ENCODE measurements at places on chromosomes 2 and 18.

DNA sequence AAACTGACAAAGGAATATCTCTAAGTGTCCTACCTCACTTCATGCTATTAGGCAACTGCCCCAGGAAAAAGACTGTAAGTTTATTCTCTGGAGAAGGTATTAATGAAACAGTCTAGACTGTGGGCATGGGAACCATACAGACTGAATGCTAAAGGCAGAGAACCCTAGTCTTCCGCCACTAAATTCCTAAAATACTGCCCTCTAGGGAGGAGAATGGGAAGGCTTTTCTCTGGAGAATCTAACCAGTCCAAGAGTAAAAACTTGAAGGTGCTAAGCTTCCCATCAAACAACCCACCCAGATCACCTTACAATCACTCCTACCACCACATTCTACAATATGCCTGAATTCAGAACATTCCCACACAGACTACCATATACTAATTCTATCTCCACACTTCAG, 3.4 kb downstream of the SRBD1 start:
- DNase-seq: no peak

DNA sequence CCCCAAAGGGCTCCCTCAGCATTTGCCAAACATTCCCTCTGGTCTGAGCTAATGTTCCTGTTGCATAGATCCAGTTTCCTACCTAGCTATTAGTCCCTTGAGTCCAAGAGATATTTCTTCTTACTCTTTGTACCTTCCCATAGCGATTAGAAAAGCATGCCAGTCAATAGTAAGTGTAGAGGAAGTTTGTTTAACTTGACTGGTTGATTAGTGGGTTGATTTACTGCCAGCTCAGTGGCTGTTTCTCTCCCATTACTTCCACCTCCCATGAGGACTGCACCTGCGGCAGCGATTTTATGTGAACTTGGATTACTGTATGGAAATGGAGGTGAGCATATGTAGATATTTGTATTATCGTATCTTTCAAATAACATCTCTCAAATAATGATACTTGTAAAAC, 1748.4 kb upstream of the CELF4 start:
- DNase-seq: no peak

GRCh38 chr2:121875585-121876185, 120.2 kb downstream of the TSN start:
- no peak for DNase-seq

DNA sequence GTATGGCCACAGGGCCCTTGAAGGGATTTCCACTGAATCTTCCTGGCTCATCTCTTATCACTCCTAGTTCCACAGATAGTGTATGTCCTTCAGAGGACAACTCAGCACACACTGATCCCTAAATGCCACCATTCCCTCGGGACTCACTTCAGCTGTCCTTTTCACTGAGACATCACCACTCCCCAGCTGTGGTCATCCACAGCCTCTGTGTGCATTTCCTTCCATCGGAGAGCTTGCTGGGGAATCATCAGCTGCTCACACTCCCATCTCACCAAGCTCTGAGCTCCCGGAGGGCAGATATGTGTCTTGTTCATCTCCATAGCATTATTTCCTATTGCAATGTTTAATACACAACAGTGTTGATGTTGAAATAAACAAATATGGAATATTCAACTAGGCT, 759.5 kb downstream of the RNF144A start:
- no peak for DNase-seq

DNA sequence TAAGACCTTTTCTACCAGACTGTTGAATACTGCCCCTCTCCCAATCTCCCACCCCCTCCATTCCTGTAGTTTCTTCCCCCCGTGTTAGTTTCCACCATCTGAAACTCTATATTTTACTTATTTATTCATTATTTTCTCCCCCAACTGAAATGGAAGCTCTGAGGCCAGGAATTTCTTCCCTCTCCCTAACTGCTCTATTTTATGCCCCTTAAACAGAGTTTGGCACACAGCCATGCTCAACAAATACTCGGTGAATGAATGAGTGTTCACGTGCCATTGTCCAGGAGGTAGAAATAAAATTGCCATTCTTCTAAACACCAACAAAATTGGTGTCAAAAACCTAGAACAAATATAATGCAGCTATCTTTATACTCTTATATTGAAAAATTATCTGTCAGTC, 5.6 kb downstream of the ITGB1BP1 start:
- DNase-seq: no peak

GRCh38 chr2:68412127-68412819, 47.2 kb downstream of the PLEK start:
- no peak for DNase-seq

DNA sequence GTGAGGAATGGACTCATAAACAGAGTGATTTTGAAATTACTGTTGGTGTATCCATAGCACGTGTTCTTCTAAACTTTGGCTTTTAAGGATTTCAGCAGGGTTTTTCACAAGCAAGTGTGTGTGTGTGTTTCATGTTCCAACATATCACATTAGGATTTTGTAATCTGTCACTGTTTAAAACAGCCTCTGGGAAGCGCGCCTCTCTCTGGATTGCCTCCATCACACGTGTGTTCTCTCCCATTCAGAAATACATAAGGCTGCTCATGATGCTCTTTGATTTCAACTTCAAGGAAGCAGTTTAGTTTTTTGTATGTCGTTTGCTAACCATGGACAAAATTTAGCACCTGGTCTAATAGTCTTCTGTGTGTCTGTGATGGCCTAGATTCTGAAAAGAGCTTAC, 370.4 kb downstream of the MTX2 start:
- no peak for DNase-seq

DNA sequence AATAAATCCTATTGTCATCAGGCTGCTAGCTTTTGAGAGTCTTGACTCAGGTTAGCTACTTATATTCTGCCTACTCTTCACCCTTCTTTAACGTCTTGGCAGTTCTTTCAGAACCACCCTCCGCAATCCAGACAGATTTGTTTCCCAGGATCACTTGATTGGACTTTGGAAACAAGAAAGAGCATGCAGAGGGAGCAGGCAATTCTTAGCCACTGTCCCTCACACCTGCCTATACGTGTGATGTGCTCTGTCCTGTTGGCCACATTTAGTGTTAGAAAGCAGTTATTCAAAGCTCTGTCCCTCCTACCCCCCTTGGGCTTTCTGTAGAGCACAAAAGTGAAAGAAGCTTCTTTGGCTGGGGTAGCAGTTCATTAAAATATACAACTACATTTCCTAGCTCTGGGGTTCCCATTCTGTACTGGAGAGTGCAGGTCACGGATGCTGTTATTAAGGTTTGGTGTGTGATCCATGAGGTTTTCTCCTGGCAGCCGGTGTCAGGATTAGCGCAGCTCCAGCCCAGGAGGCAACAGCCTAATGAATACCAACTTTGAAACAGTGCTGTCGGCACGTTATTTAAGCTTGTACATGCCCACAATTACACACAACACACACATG, 6.3 kb downstream of the FZD5 start:
- DNase-seq: no peak

GRCh38 chr2:234565201-234565600, 68.3 kb upstream of the ARL4C start:
- no peak for DNase-seq

- no peak for DNase-seq
Observed at GRCh38 chr18:70732916-70733315, 444.1 kb downstream of the SOCS6 start.

GRCh38 chr2:207356567-207356966, 173.2 kb upstream of the CREB1 start:
- no peak for DNase-seq

GRCh38 chr2:152441961-152442360, 107.0 kb downstream of the FMNL2 start:
- no peak for DNase-seq

DNA sequence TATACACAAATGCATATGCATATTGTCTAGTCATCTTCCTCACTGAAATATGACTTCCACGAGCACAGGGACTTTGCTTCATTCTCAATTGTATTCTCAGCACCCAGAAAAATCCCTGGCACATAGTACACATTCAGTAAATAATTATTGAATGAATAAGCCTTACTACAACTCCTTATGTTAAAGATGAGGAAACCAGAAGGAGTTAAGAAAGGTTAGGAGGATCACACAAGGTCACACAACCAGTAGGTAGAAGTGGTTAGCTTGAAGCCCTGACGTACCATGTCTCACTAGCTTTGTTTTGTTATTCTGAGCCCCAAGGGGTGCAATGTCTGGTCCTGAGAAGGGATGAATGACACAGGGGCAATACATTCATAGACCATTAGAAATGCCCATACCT, 220.9 kb upstream of the PID1 start:
- DNase-seq: no peak

- no peak for DNase-seq
Observed at GRCh38 chr2:64426183-64426952, 27.6 kb upstream of the LGALSL start.

- no peak for DNase-seq
Observed at GRCh38 chr2:143696651-143697050, 567.4 kb downstream of the ARHGAP15 start.

- DNase-seq: no peak
Observed at GRCh38 chr2:239310401-239311061, 90.3 kb downstream of the HDAC4 start.

DNA sequence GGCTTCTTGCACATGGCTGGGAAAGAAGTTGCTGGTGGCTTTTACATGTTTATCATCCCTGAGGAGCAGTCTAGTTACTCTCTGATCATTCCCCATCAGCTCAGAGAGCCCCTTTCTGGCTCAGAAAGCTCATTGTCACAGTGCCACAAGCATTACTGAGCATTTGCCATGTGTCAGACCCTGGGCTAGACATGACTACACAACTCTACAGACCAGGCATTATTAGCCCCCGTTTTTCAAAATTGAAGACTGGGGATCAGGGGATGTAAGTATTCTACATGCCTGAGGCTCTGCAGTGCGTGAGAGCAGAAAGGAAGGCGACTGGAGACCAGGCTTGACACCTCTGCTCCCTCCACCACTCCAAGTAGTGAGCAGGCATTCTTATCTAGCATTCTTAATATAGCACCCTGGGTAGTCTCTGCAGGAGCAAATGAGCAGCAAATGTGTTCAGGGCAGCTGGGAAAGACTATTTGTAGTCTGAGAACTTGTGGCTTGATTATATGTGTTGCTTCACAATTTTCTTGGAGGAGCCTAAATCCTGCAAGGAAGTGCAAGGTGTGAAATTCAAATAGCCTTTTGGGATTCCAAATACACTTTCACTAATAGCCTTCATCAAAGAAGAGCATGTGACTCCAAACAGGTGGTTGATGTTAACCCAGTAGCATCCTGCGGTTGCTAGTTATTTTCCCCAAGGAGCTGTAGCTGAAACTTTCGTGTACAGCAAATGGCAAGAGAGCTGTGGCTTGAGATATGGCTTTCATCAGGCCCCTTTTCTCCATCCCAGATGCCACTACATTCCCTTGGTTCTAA, 143.2 kb downstream of the DDX1 start:
- no peak for DNase-seq

GRCh38 chr18:57863706-57864105, 60.6 kb upstream of the ATP8B1 start:
- DNase-seq: no peak

DNA sequence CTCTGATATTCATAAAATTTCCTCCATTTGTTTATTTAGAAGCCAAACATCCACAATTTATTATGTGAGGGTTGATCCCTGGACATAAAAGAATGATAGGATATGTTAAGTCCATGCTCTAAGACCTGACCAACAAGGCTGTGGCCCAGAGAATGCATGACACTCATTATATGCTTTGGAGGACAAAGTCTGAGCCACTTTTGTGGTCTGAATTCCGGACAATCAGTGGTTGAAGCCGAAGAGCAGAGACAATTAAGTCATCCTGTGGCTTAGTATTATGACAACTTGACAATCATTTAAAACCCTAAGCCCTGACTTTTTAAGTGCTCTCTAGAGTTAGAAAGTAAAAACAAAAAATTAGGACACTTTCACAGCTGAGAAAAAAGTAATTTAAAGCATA, 483.3 kb downstream of the PLCL1 start:
- no peak for DNase-seq

DNA sequence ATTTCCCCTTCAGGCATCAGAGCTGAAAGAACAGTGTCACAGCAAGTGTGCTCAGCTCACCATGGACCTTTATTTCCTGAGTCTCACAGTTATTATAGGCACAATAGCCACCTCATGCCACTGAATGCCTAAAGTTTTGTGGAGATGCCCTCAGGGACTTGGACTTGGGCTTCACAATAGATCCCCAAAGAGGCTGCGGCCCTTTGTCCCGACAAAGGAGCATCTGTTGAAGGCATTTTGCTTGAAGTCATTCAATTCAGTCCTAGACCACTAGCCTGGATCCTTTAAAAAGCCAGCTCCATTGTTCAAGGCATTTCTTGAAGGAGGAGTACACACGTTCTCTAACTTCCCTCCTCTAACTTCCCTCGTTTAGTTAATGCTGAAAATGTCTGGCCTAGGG, 125.4 kb downstream of the DCC start:
- DNase-seq: no peak

DNA sequence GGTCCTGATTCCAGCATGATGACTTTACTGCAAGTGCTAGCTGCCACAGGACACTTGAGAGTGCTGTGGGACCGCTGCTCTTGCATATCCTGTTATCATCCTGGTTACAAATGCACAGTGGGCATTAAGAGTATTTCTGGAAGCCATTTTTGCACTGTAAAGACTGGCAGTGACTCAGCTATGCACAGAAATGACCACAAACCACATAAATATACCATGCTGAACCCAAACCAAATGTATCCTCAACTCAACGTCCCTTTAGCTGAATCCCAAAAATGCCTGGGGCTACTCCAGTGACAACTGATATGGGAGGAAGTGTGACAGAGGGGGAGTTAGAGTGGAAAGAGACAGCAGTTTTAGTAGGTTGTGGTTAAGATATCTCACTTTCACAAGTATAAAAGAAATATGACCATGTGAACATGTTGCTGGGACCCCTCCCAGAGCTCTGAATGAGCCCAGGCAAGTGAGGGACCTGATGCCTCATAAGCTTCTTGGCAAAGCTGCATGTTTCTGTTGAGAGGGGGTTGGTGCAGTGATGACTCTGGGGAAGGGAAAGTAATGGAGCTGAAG, 37.3 kb downstream of the RHBDD1 start:
- DNase-seq: no peak

DNA sequence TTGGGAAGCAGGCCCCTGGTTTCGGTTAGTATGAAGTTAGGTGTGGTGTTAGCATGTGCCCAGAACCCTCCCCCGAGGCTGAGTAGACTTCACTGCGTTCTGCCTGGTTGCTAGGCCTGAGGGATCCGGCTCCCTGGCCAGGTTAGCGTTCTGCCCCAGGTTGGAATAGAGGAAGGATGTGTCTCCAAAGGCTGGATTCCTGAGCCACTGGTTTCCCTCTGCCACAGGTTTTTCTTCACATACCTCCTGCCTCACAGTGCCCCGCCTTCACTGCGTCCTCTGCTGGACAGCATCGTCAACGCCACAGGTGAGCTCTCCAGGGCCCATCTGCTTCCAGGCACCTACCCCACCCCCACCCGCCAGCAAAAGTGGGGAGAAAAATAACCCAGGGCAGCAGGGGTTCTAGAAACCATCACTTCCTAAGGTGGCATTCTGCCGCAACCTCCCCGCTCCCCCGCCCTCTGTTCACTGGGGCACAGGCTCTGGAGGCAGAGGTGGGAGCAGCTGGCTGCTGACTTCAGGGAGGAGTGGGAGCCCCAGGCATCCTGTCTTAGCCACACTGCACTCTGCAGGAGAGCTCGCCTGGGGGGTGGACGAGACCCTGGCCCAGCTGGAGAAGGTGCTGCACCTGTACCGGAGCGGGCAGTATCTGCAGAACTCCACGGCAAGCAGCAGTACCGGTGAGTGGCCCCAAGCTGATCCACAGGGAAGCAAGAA, 7.1 kb downstream of the PKDCC start:
- no peak for DNase-seq

All from stimulated activated CD4-positive, alpha-beta T cell treated with anti-CD3 and anti-CD28 coated beads, Interleukin-1b, Interleukin-23, amount 100 ng/mL, for 1 hour (primary cell).